ENCODE measurements at places on chromosomes 3 and 15.

- DNase-seq = no peak
These were observed 923.1 kb downstream of the TBL1XR1 start for GRCh38 chr3:176274161-176274560.

DNA sequence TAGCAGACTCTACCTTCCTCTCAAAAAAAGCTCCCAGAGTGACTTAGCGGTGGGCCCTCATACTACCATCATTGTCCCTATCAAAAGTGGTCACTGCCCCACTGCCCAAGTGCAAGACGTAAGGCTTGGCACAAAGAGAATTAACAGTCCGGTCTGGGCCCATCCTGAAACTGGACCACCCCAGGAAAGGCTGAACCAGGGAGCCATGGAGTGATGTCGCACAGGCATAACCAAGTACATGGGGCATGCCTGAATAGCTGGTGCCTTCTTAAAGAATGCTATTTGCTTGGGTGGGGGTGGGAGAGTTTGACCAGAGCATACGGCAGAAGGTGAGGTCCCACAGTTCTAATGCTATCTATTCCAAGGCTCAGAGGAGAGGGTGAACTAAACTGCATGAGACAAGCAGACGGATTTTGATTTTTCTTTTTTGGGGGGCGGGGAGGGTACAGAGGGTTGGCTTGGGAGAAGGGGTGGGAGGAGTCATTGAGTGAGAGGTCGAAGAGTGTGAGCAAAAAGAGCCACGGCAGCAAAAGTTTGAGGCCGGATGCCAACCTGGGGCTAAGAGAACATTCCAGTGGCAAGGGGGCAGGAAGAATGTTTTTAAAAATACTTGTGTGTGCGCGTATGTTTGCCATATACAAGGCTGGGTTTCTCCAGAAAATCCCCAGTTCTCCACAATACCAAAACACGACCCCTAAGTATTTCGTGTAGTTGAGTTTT, 50.2 kb downstream of the FAM174B start:
- no peak for DNase-seq

- DNase-seq = no peak
These were observed 124.6 kb downstream of the TGFBR2 start for GRCh38 chr3:30730967-30731366.

DNA sequence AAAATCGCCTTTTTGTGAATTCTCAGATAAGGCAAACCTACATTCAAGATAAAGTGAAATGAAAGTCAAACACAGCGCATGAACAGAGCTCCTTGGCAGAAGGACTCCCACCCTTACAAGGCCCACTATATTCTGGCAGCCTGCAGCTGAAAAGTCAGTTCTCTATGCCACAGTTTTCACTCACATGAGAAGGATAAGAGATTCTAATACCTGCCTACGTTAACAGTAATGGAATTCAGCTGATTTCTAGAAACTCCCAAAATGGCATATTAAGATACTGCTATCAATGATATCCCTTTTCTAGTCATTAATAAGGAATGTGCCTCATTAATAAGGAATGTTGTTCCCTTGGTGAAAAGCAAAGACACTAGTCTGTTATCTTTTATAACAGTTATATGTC, 27.0 kb downstream of the SLC30A4 start:
- DNase-seq = no peak

DNA sequence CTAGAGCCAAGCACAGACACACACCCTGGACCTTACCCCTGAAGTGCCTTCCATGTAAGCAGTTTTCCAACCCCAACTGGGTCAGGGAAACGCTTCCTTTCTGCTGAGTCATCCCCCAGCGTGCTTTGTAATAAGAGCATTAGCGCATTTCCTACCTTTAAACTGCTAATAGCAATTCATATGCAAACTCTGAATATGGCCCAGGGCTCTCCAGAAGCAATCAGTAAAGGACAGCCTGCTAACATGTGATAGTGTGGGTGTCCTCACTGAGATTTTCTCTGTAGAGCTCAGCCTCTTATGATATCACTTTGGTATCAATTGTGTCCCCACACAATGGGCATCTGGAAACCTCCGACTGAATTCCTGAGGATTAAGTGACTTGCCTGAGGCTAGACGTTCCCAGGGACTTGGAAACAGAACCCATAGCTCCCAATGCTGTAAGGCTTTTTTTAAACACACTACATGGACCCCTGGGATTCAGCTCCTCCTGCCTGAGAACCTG, 5.6 kb downstream of the GABRB3 start:
- no peak for DNase-seq

GRCh38 chr3:197961582-197961945, 1.5 kb downstream of the LMLN start:
- DNase-seq = no peak

DNA sequence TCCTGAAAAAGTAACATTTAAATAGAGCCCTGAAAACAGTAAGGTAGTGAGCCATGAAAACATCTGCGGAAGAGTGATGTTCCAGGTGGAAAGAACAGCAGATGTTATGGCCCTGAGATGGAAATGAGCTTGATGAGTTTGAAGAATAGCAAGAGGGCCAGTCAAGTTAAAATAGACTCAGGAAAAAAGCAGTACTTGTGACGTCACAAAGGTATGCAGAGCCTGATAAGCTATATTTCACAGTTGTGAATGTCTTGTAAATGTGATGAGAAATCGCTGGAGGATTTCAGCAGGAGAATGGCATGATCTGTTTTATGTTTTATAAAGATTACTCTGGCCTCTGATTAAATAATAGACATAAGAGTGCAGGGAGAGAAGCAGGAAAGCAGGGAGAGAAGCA, 18.6 kb upstream of the SECISBP2L start:
- no peak for DNase-seq

DNA sequence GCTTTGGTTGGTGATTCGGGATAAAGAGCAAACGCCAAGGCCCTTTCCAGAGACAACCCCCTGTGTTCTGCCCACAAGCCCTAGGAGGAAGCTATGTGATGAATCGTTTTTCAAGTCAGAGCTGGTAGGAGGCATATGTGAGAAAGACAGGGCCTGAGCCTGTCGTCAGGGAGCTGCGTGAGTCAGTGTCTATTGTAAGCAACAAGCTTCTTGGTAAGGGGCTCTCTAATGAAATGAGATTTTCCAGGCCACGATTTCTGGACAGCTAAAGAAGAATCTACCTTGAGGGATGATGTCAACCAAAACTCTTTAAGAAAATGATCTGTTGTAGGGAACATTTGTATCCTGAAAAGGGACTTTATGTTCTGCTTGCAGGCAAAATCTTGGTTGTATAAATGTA, 318.9 kb upstream of the IL12A start:
- DNase-seq = no peak

DNA sequence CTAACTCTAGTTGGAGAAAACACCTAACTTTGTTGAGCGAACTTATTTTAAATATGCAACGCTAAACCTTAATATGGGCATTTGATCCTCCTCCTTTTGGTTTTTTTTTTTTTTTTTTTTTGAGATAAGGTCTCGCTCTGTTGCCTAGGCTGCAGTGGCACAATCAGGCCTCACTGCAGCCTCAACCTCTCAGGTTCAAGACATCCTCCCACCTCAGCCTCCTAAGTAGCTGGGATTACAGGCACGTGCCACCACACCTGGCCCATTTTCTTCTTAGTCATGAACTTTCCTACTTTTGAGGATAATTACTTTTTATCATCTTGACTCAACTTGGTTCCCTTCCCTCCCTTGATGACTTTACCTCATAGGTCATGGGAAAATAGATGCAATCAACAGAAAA, 3.9 kb downstream of the NUSAP1 start:
- DNase-seq = no peak

DNA sequence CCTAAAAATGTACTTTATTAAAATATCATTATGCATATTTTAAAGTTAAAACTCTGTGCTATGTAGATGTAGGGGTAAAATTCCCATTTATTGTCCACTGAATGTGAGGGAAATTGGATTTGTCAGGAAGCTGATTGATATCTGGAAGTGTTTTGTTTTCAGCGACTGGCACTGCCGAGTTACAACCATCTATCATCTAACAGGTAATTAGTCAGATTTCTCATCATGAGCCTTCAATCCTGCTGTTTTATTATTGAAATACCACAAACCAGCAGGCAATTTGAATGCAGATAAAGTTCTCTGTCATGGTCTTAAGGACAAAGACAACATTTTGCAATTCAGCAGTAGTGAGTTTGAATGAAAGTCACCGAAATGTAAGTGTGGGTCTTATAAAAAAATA, 40.5 kb downstream of the ZIC1 start:
- DNase-seq = no peak

DNA sequence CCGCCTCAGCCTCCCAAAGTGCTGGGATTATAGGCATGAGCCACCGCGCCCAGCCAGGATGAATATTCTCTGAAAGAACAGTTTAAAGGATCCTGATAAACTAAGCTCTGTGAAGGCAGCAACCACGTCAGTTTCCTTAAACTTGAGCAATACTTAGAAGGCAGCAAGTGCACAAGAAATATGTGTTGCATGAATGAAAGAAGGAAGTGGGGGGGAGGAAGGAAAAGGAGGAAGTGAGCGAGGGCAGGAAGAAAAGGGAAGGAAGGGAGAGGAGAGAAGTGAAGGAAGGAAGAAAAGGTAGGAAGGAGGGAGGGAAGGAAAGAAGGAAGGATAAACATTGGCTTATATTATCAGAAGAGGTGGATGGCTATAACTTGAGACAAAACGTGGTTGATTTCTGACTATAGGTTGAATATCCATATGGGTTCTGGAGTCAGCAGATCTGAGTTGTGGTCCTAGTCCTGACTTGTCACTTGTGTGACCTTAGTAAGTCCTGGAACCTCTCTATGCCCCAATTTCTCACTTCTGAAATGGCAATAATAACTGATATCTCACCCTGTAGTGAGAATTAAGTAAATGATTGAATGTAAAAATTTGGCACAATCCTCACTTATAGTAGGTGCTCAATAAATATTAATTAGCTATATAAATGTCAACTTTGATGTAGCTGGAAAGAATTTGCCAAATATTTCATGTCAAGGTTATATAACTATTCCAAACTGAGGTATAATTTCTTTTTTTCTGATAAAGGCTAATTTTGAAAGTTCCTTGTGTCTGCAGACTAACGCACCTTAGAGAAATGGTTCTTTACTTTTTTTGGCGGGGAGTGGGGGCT, 12.0 kb upstream of the SEMA4B start:
- DNase-seq = no peak

- DNase-seq = no peak
These were observed 8.9 kb upstream of the CNTN3 start for GRCh38 chr3:74623261-74623836.

DNA sequence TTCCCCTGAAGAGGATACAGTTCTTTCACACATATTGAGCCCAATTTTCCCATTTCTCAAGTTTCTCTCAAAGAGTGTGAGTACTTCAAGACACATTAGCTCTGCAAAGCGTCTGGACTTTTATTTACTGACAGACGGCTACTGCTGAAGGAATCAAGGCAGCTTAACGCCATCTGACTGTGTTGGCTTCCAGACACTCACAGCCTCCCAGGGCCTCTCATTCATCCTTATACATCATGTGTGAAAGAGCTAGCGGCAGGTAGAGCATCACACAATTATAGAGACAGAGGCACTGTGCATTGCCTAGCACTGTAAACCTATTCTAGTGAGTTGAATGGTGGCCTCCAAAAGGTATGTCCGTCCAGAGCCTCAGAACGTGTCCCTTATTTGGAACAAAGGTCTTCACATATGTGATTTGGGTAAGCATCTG, 284.1 kb upstream of the STT3B start:
- no peak for DNase-seq

DNA sequence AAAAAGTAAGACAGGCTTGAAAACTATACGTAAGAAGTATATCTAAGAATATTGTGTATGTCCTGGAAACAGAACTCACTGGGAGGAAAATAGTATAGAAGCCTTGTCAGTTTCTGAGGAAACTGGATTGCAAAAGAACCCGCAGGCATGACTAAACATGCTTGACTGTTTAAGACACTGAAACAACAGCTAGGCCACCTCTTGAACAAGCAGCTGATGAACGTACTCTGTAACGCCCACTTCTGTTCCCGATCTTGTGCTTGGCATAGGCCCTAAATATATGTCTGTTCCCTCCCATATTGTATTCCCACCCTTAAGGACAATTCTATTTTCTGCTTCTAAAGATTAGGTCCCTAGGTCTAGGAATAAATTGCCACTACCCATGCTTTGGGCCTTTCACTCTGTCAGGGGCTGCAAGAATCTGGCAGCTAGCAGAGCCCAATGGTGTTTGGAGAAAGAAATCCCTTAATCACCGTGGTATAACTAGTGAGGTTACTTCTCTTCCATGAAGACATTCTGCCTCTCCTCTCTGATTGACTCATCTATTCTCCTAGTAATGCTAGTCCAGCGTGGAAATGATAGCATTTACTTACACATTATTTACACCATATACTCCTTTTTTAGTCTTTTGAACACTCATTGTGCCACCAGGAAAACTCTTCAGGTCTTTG, 46.2 kb downstream of the CD200 start:
- no peak for DNase-seq

All from activated gamma-delta T cell (primary cell).